Stomach (tissue), 19 donors: ENCODE measurements at places on chromosomes 2 and 18. TPM values are rescaled to one million over a fixed set of nuclear protein-coding genes. Genes with fewer than 3 reads are reported as not detected.

Gene KLHL30
- total RNA-seq: 1.7 TPM

Gene EHD3
- total RNA-seq: 0.45 TPM

Gene ANKRD36
- 100 TPM for total RNA-seq

GRCh38 chr2:229273006-229273722 is 2.1 kb upstream of the PID1 start:
- no peak for DNase-seq

DNA sequence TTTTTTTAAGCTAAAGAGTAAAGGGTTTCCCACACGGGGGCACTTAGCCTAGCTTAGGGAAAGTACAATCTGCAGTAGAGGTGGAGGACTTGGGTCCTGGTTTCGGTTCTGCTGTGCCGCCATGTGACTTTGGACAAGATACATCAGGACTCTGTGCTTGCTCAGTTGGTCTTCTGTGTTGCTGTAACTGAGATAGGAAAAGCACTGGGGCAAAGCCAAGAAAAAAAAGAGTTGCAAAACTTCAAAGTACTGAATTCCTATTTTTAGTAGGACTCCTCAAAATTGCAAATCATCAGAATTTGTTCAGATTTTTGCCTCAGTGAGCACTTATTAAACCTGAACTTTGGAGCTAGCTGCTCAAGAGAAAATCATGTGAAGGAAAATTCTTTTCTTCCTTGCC is 96.3 kb upstream of the STON1 start:
- peak; percentile 34 for DNase-seq

DNA sequence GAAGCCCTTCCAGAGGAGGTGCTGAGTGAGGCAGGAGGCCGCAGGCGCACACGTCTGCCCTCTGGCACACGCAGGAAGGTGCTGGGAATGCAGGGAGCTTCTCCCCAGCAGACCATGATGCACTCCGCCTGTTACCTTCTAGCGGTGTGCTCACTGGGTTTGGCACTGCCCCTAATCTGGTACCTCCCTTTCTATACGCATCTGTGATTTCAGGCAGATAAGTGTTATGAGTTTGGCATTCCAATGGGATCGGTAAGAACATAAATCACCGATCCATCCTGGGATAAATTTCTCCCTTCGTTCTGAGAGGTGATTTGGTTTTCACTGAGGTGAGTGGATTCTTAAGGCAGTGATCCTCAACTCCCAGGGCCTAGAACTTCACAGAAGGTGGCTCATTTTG is 34.6 kb downstream of the ODC1 start:
- no peak for DNase-seq

DNA sequence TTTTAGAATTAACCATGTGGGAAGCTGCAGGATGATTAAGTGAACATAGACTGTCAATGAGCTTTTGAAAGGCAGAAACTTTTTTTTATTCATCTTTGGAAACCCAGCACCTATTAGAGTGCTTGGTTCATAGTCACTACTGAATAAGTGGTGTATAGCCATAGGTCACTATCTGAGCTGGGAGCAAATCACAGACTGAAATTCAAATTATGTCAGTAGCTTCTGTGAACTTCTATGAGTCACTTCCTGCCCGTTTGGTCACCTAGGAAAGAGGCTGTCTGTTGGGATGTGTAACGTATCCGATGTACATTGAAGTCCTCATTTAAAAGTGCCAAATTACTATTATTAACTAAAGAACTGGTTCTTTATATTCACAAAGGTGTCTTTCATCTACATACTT is 20.5 kb upstream of the SLC40A1 start:
- no peak for DNase-seq

- DNase-seq: no peak
Observed at GRCh38 chr2:66387016-66387753, 47.7 kb upstream of the MEIS1 start.

DNA sequence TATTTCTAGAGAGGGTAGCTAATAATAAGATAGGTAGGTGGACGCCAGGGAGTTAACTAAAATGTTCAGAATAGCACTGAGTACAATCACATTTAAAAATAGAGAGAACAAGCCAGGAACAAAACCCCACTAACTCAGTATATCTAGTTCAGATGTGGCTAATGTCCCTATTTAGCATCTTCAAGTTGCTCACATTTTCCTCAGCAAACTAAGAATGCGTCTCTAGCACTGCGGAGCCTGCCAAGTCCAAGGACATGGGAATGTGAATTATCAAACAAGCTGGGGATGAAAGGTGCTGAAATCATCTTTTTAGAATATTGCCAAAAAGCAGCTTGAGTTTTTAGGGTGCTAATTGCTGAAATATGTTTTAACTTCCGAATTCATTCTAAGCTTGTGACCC is 398.5 kb upstream of the FIGN start:
- no peak for DNase-seq

- no peak for DNase-seq
Observed at GRCh38 chr18:33277431-33277830, 163.1 kb downstream of the CCDC178 start.

DNA sequence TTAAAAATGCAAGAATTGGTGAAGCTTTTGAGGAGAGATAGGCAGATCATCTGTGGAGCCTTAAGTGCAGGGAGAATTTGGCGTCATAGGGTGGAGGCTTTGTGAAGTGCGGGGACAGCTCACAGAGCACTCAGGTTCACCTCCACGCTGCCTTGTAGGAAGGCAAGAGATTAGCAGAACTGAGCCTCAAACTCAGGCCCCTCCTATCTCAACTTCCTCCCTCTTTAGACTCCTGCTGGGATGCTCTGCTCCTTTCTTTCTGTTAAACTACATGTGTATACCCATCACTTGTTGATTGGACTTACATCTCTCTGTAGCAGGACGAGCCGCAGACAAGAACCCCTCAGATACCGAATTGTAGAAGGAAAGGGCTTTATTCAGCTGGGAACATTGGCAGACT is 422.2 kb downstream of the SETBP1 start:
- no peak for DNase-seq

- DNase-seq: no peak
Observed at GRCh38 chr18:11511434-11512095, 97.8 kb upstream of the SLC35G4 start.

DNA sequence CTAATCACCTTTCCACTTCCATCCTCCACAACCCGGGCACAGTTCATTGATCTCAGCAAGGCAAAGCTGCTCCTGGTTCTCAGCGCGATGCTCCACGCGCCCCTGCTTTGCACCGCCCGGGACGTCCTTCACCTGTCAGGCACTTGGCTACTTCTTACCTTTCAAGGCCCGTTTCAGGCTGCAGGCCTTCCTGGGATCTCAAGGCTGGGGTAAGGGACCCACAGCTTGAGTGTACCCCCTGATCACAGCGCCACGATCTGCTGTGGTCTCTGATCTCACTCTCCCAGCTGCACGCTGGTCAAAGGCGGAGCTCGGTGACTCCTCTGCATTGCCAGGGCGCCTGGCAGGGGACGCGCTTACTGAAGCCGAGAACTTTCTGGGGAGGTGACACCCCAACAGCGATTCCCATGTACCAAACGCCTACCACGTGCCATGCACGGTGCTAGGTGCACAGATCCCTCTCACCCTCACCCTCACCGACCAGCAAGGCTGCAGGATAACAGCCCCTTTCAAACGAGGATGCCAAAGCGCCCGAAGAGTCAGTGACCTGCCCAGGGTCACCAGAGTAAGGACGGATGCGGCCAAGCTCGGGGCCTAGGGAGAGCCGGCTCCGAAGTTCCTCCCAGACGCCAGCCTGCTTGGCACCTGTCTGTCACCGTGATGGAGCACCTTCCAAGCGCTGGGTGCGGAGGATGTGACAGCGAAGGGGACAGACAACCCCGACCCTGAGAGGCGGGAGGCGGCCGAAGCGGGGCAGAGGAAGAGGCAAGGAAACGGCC is 818 bp downstream of the ITGB1BP1 start:
- peak; percentile 41 for DNase-seq

- DNase-seq: no peak
Observed at GRCh38 chr2:139201516-139201915, 421.3 kb upstream of the NXPH2 start.
